ENCODE measurements at places on chromosomes 12 and 14.
A peak's percentile ranks its signal among the peaks of the same experiment; 100 is the strongest.

- DNase-seq = no peak
Observed at GRCh38 chr12:90020014-90020413, 311.4 kb upstream of the ATP2B1 start.

DNA sequence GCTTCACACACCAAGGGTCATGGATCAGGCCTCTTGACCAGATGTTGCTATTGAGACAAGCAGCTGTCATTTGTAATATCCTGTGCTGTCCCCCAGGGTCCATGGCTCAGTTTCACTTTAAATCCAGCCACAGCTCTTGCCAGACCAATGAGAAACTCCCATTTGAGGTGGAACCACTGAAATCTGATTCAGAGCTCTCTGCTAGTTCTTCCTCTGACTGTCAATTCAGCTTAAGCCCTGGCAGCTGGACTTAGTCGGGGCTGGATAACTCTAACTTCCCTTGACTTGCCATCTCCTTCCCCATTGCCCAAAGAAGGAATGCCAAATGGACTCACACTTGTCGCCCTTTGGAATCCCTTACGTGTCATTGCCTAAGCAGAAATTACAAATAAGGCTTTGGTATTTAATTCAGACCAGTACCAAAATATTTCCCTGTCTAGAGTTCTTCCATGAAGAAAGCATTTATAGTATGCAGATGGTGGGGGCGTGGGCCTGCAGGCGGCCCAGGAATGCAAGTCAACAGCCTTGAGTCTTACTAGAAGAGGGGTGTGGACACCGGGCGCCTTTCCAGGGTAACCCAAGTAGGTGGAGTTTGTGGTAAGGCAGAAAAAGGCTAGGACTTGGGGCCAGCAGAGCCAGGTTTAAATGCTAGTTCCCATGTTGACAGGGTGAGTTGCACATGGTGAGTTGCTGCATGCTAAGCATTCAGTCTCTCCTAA, 96.9 kb upstream of the TMPO start:
- DNase-seq = no peak

DNA sequence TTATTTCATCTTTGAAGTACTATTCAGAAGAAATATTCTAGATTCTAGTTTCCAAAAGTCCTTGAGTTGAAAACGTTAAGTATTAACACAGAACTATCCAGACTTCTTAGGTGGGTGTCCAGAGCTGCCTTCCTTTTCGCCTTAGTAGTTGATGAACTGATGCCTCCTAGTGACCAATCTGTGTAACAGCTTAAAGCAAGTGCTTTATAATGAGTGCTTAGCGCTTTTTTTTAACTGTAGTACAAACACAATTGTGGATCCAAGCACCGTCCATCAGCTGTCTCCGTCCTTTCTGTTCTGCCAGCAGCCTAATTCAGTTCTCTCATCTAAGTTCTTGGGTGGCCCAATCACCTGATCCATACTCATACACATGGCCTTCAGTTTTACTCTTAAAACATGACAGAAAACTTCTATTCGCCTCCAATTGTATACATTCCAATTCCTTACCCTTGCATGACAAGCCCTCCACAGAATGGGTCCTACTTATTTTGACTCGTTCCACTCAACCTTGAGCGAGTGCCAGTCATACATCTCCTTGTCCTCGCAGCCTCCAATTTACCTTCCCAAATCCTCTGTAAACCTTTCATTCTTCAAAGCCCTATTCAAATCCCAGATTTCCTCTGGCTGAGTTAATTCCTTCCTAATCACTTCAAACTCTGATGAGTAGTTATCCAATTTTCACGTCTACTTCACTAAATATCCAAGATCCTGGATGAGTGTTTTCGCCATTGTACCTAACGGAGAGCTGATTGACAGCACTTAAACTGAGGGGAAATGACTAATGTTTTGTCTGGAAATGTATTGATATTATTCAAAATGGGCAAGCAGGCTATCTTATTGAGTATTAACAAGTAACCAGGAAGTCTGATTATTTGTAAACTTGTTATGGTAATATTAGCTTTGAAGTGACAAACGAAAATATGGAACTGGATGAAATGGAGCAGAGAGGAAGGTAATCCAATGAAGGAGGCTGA, 5.8 kb upstream of the PHLDA1 start:
- peak; percentile 86 for DNase-seq

- no peak for DNase-seq
Observed at GRCh38 chr12:122909442-122910288, 13.7 kb upstream of the VPS37B start.

DNA sequence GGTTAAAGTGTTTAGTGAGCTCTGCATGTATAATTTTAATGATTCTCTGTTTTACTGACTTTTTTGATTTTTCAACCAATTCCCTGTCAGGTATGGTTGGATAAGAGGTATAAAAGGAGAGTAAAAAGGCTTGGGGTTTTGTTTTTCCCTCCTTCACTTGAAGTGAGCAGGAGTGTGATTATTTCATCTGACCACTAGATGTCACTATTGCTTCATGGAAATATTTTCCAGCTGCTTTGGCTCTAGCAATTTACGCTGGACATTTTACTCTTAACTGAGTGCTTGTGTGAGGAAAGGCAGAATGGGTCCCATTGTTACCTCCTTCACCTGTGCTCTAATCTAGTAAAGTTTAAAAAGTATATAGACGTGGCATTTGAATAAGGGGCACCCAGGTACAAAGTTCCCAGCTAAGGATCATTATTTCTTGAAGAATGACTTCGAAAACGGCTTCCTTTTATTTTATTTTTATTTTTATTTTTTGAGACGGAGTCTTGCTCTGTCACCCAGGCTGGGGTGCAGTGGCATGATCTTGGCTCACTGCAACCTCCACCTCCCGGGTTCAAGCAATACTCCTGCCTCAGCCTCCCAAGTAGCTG, 66.5 kb downstream of the TBC1D30 start:
- DNase-seq = peak; percentile 72

DNA sequence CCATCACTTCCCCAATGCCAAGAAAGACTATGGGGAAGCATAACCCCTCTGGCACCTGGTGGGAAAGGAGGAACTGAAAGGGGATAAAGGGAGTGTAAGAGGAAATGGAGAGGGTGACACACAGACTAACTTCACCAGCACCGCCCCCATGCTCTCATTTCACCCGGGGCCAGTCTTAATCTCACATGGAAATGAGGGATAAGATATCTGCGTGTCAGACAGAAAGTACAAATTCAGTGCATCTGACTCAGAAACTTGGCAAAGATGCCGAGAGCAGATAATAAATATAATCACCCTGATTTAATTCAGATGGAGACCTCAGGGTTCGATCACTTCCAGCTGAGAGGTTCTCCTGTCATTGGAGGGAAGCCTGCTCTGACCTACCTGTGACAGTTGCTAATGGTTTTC, 191.6 kb downstream of the DUSP6 start:
- DNase-seq = peak; percentile 84

GRCh38 chr14:99441918-99442317, 38.7 kb downstream of the SETD3 start:
- no peak for DNase-seq

- DNase-seq = no peak
Observed at GRCh38 chr14:74886001-74886400, 4.3 kb downstream of the DLST start.

DNA sequence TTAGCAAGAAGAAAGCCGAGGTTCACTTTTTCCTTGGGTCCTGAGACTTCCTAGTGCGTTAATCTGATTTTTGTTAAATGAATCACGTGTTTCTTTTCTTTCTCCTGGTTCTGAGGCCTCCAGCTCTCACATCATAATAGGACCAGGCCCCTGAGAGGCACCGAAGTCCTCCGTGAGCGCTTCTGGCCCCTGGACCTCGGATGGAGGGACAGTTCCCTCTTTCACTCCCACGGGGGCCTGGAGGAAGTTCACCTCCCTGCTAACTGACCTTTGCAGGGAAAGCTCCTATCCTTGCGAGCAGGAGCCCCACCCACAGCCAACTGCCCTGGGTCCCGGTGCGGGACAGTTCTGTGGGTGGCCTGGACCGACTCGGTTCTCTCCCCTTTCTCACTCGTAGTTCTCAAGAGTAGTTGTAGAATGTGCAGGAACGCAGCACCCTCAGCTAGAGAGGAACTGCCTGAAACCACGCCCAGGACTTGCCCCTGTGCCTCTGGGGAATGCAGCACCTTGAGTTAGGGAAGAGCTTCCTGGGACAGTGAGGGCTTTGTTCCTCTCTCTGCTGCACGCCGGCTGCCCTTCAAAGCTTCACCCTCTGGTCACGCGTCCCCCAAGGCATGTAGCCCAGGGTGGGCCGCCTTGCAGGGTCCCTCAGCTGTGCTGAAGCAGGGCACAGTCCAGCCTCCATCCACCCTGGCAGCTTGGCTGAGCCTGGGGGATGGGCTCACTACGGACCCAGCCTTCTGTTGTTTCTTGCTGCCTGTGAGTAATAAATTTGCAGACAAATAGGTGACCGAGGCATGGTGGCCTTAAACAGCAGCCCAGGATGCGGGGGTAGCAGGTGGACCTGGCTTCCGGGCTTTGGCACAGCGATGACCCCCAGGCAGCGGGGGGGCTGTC, 264.6 kb downstream of the ADGRD1 start:
- DNase-seq = no peak

DNA sequence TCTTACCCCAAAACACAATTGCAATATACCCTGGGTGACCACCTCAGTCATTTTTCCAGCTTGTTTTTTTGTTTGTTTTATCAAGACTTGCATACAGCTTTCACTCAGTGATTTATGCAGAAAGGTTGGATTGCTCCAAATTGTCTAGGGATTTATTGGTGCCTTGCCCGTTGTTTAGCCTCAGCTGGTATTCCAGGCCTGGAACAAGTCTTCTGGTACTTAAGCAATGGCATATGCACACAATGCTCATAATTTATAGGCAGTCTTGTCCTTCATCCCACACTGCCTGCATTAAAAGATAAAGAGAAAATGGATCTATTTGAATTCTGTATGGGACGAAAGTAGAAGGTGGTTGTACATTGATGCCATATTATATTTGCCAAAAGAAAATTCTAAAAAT, 392.5 kb downstream of the ADAMTS20 start:
- no peak for DNase-seq

DNA sequence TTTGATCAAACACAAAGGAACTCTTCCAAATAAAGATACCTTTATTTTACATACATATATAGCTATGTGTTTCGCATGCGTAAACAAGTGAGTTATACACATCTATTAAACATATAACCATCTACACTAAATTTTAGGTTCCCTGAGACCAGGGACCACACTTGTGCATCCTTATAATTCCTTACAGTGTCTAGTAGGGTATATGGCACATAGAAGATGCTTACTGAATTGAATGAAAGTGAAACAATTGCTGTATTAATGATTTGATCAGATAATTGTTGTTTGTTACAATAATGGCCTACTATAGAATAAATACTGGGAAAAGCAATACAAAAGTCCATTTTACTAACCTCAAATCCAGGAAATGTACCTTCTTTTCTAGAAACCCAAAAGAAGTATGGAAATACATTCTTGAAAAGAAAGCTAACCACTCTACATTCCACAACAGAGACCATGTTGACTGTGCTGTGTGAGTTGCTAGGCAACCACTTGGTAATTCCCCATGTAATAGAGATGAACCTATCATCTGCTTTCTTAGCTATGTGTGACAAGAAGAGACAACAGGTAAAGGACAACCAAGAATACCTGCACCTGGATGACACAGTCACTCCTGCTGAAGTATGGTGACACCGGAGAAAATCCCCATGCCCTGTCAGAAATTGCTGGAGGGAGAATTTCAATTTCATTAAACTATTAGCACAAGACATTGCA, 11.9 kb upstream of the CIPC start:
- no peak for DNase-seq
